ENCODE measurements at places on chromosomes 4 and X.
A peak's percentile ranks its signal among the peaks of the same experiment; 100 is the strongest.

- no peak for DNase-seq
These were observed 207.4 kb upstream of the JADE1 start for GRCh38 chr4:128601991-128602695.

DNA sequence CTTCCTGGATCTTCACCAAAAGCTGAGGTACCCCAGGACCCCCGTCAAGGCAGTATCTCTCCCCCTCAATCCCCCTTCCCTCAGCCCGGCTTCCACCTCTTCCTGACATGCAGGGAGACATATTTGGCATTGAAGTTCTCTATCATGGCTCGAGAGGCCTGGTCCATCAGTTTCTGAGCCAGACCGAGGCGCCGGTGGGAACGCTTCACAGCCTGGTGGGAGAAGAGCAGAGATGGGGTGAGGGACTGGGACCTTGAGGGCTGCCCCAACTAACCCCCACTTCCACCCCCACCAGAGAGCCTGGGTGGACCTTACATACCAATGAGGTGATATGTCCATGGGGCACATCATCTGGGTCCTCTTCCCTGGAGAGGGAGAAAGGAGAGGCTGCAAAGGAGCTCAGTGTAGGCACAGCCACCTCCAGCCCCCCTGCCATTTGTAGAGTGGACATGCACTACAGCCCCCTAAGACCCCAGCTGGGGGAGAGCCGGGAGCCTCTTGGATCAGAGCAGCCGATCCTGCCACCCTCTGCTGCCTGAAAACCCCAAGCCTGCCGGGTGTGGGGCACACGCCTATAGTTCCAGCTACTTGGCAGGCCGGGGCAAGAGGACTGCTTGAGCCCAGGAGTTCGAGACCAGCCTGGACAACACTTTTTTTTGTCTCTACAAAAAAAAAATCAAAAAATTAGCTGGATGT, 2.5 kb downstream of the NAA10 start:
- no peak for DNase-seq

DNA sequence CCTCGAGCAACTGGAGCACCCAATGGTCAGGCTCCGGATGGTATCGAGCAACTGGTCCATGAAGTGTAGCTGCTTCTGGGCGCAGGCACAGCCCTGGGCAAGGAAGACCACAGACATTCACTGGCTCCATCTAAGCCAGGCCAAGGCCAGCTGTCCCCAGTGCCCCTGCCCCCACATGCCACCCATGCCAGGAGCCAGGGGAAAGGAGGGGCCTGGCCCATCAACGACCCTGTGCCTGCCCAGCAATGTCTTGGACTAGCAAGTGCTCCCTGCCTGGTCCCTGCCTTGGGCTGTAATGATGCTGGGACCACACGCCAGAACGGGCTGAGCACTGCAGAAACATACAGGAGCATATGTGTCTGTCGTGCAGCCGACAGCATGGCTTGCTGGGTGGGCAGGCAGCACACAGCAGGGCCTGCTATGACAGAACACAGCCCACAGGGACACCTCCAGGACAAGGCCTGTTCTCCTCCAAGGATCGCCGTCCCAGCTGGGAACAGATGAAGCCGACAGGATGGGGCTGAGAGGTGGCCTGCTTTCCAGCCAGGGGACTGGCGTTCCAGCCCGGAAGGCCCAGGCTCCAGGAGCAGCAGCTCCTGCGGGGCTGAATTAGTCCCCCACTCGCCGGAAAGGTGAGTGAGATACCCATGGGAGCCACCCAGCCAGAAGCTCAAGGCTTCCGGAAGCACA, 11.4 kb upstream of the TREX2 start:
- DNase-seq: no peak

GRCh38 chrX:40150503-40150902, 52.7 kb upstream of the BCOR start:
- DNase-seq: peak; percentile 17

DNA sequence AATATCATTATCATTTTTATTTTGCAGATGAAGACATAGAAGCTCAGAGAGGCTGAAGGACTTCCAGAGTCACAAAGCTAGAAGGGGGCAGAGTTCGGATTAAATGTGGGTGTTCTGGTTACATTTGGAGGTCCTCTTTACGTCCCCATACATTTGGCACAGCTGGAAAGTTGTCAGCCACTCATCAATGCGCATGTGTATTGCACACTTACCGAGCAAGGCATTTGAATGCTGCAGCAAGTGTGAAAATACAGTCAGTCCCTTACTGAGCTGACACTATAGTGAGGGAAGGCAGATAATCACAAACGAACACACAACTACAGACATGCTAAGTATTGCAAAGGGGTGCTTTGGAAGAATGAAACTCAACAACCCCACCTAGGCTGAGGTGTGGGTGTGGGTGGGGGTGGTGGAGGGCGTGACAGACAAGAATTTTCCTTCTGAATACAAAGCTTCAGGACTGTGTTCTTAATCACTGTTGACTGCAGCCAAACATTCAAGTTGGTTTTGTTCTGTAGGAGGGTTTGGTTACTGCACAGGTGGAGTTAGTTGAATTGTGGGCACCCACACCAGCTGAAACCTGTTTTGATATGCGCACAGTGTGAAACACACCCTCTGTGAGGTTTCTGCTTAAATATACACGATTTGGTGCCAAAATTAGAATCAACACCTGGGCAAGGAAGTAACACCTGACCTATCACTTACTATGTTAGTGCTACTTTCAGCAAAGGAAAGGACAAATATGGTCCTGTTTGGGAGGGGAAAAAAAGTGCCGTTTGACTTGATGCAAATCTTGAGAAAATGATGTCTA, 72.4 kb downstream of the COQ2 start:
- no peak for DNase-seq

DNA sequence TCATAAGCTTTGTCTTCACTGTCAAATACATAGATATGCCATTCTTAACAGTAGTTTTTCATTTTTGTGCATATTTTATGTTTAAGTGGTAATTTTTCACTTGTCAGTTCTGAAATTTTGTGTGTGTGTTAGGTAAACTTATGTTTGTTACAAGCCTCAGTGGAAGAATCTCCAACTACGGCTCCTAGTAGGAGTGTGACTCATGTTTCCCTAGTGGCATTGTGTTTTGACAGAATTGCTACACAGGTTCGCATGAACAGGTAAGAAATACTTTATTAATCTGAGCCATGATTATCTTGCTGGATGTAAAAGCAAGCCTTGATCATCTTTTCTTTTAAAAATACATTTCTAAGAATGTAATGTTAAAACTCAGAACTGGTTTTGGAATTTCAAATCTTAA, 94.4 kb downstream of the BLTP1 start:
- DNase-seq: no peak

GRCh38 chr4:66964467-66964866, 580.8 kb downstream of the CENPC start:
- no peak for DNase-seq

DNA sequence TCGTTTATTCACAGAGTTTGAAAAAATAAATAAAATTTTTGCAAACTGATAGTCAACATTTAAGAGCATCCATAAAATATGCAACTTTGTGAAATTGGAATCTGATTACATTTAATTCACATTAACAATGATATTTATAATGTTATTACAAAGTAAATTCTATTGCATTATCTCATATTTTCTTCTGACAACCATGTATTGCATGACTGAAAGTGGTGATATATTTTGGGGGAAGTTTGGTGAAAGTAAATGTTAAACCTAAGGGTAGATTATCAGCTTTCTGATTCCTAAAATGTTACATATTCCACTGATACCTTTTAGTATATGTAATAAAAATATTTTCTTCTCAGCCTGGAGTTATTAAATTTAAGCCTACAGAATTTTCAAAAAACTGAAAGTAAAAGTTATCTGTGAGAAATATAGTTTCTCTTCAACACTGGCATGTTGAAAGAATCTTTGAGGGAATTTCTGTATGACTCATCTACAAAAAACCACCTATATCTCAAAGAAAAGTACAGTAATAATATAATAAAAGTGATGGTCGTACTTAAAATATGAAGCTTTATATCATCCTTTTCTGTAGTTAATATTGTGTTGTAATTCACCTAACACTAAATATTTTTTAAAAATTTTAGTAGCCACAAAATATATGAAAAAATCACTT, 1179.6 kb upstream of the PCDH7 start:
- DNase-seq: peak; percentile 11

DNA sequence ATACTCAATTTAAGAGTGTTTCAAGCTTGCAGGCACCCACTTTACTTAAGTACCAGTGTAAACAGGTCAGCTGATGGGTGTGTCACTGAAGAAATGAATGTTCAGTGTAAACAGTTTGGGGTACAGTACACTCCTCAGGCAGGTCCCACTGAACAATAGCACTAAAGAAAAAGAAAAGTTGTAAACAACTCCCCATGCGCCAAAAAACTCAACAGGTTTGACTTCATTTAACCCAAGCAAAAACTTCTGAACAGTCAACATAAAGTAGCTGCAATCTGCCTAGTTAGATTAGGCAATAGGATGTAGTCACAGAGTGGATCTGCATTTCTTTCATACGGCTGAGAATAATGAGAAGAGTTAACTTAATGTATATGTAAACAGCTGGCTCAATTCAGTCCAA, 93.2 kb downstream of the FAM13A start:
- DNase-seq: no peak

DNA sequence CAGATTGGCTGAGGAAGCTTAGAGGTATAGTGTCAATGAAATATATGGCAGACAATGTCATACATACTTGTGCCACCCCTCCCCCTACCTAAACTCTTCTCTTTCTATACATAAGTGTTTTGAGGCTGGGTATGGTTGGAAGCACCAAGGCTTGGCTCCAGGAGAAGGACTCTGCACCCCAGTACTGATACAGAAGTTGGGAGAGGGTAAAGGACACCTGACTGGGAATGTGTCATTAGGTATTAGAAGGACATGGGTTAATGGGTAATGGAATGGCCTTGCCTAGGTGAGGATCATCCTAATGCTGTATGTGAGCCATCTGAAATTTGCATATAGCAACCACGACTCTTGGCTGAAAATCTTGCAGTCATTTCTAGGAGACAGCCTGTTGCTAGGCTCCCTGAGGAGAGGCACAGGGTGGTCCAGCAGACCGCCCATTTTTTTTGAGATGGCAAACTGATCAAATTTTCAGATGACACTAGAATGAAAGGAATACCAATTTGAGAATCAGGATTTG, 26.8 kb upstream of the AP1S2 start:
- no peak for DNase-seq

- no peak for DNase-seq
These were observed 26.3 kb downstream of the TBC1D14 start for GRCh38 chr4:6935965-6936364.

DNA sequence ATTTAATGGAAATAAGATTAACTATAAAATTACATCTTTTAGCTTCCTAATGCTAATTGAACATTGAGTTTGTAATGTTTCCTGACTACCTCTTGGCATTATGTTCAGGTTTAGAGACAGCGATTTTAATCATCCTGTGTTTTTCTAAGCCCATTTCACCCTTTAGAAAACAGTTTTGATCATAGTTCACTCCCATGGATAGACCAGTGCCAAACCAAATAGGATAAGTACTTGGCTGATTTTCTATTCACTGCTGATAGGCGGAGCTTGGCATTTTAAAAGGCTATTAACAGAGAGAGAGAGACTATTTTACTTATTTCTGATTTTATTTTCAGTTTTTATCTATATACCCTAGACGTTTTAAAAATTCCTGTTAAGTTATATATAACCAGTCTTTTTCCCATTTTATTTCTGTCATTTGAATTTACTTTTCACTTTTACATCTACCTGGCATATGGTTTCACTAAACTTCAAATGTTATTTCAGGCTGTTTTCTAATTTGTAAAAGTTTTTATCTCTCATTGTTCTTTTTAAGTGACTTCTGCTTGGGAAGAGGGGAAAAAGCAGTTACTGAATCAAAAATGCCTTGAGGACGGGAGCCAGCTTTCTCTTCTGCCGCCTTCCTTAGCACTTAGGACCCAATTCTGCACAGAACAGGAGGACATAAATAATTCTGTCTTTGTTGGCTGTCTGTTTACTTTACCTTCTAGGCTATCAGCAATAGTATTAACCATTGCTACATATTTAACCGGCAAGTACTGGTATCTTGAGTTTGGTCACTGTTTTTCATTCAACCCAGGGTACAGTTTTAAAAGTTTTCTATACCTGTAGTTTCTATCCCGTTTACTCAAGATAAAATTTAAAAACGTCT, 46.4 kb downstream of the SGMS2 start:
- DNase-seq: no peak

- no peak for DNase-seq
These were observed 223.0 kb upstream of the GATB start for GRCh38 chr4:151983854-151984253.

GRCh38 chr4:21198683-21199082, 498.4 kb downstream of the PACRGL start:
- DNase-seq: no peak

GRCh38 chr4:186104114-186104889, at the start of gene FAM149A:
Gene FAM149A, plus strand, starts transcription at chr4:186104704.
- DNase-seq: peak; percentile 83

- DNase-seq: no peak
These were observed 11.2 kb downstream of the PAGE3 start for GRCh38 chrX:55253528-55253927.

GRCh38 chrX:57417827-57418226, 131.3 kb downstream of the FAAH2 start:
- DNase-seq: no peak

DNA sequence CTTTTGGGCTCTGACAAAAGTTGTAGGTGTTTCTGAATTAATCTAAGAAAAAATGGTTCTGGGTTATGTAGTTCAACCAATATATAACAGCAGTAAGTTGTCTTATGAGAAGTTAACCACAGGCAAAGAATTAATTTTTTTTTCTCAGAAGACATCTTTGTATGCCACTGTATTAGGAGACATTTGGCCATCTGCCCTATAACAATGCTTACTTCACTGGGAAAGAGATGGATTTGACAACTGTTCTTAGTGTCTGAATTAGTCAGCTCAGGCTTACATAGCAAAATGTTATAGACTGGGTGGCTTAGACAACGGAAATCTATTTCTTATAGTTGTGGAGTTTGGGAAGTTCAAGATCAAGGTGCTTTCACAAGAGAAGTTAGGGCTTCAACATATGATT, 508.1 kb downstream of the STIM2 start:
- DNase-seq: no peak

DNA sequence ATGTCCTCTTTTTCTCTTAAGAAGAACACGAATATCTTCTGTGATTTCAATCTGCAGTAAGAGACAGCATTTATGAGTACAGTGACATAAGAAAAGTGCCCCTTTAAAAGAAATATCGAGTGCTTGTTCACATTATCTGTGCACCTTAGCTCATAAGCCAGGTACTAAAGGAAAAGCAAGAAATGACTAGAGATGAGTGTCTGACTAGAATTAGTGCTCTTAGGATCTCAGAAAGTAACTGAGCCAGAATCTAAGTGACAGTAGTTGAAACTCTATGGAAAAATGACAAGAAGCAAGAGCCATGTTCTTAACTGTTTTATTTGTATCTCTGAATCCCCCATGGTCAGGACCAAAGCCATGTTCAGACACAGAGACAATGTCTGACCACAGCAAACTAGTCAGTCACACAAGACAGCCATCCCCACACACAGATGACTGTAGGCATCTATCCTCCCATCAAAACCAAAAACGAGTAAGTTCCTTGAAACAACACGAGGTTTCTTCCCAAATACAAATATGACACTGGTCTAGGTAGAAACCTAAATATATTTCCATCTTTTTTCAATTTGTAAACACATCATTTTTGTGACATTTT, 36.8 kb downstream of the ACSL4 start:
- no peak for DNase-seq

GRCh38 chrX:9851890-9852289, 65.7 kb downstream of the SHROOM2 start:
- no peak for DNase-seq
